ENCODE measurements at places on chromosomes 16 and 17.
A peak's percentile ranks its signal among the peaks of the same experiment; 100 is the strongest.

DNA sequence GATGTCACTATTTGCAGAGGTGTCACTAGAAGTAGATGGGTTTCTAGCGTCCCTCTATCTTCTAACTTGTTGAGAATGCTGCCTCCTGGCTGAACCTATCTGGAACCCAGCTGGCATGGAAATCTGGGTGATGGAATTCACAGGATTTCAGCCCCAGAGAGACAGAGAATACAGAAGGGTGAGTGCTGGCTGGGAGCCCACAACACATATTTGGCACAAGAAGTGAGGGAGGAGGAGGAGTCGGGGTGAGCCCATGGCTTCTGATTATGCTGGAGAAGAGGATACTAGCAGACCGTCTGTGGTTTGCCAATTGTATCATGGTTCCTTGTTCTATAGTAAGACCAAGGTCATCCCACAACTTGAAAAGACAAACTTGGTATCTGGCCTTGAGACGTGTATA is 557.8 kb upstream of the SALL1 start:
- peak; percentile 12 for DNase-seq

DNA sequence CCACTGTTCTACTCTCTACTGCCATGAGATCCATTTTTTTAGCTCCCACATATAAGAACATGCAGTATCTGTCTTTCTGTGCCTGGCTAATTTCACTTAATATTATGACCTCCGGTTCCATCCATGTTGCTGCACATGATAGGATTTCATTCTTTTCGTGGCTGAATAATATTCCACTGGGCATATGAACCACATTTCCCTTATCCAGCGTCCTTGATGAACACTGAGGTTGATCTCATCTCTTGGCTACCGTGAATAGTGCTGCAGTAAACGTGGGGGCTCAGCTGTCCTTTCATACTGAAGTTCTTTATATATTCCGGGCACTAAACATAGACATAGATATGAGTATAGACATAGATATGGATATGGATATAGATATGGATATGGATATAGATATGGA is 109.3 kb upstream of the TNRC6C start:
- DNase-seq: no peak

GRCh38 chr16:57307365-57307764 is 22.9 kb upstream of the PLLP start:
- no peak for DNase-seq

DNA sequence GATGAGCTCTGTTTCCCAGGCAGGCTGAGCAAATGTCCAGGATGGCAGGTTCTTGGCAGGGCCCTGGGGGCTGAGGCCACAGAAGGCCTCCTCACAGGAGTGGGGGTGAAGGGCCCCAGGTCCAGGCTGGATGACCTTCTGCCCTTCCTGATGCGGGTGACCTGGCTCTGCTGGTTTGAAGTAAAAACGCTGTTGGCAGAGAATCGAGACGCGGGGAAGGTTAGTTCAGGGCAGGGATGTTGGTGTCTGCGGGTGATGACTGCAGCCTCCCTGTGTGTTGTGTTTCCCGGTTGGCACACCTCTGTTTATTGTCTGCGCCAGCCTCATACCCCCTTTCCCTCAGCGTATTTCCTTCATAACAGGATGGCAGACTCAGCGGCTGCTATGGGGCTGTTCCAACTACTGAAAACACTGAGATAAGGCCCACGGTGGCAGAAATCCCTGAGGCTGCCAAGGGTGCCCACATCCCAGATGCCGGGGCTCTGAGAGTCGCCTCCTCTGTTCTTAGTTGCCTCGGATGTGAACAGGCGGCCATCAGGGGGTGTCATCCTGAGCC is 104.6 kb downstream of the METRNL start:
- no peak for DNase-seq

DNA sequence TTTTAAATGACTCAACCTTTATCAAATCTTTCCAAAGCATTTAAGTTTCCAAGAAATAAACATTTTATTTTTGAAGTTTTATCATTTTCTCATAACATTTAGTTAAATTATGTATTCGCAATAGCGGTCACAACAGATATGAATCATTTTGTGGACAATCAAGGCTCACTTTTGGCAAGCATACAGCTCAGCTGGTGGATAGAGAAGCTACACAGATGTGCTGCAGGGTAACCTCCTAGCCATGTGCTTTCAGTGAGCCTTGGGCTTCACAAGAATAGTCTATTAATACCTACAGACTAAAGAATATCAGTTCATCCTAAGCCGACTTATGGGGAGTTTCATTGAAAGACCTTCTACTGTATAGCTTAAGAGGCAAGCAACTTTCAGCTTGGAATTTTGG is 144.8 kb downstream of the MRTFB start:
- peak; percentile 15 for DNase-seq

- DNase-seq: no peak
These were observed 26.4 kb downstream of the PSME3IP1 start for GRCh38 chr16:57159447-57159846.

DNA sequence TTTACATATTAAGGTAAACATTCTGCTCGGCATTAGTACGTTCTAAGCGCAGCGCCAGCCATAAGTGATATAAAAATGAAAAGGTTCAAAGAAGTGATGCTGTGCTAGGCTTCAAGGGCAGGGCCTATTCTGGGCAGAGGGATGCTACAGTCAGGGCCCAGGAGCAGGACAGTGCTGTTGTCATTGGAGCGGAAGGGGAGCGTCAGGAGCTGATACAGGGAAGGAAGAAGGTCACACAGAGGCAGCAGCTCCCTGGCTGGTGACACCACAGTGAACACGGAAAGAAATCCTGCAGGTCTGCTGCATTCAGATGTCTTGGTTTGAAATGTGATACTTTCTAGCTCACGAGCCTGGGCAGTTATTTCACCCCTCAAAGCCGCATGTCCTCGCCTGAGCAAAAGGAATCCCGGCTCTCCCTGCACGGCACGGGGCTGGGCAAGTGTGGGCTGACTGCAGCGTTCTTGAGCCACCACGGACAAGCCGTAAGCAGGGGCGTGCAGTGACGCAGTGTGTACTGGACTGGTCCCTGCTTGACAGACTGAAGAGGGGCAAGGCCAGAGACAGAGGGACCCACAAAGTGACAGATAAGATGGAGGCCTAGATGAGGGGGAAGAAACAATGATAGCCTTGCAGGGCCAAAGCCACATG is 41.1 kb downstream of the ZCCHC14 start:
- no peak for DNase-seq

GRCh38 chr17:66654764-66655163 is 180.2 kb upstream of the CACNG5 start:
- DNase-seq: no peak

- DNase-seq: no peak
These were observed 8.9 kb downstream of the GEMIN4 start for GRCh38 chr17:743139-743538.

DNA sequence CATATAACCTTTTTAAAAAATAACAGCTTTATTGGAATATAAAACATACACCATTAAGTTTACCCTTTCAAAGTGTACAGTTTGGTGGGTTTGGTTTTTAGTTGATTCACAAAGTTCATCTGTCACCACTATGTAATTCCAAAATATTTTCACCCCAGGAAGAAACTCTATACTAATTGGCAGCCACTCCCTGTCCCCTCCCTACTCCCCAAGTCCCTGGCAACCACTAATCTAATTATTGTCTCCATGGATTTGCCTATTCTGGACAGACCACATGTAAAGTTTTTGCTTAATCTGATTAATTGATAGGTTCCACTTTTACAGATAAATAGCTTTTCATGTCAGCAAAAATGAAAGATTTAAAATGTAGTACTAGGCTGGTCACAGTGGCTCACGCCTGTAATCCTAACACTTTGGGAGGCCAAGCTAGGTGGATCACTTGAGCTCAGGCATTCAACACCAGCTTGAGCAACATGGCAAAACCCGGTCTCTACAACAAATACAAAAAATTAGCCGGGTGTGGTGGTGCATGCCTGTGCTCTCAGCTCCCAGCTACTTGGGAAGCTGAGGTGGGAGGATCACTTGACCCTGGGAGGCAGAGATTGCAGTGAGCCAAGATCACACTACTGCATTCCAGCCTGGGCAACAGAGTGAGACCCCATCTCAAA is 25.0 kb upstream of the MAPK3 start:
- DNase-seq: no peak

GRCh38 chr17:81018044-81018802 is 16.7 kb upstream of the BAIAP2 start:
- peak; percentile 52 for DNase-seq

DNA sequence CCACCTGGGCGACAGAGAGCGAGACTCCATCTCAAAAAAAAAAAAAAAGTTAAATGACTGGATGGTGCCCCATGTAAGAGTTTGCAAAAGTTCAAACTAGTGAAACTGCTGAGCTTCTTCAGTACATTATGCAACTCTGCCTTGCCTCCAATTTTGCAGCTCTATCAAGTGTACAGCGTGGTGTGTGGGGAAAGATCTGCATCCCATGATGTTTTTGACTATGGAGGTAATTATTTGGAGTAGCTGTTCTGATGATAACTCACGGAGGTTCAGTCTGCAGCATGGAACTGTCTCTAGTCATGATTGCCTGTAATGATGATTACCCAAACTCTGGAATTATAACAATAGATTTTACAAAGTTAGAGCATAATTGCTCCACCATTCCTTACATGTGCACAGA is 149.6 kb downstream of the PITPNC1 start:
- DNase-seq: no peak

- no peak for DNase-seq
These were observed 21.3 kb upstream of the USP10 start for GRCh38 chr16:84678541-84678940.

GRCh38 chr16:907361-907760 is 63.4 kb downstream of the LMF1 start:
- no peak for DNase-seq

GRCh38 chr16:1887711-1888354 is 15.9 kb upstream of the MEIOB start:
- no peak for DNase-seq

All from AG10803 (cell line).